ENCODE measurements at places on chromosomes 12 and 14. TPM values are rescaled to one million over a fixed set of nuclear protein-coding genes. Genes with fewer than 3 reads are reported as not detected.
A peak's percentile ranks its signal among the peaks of the same experiment; 100 is the strongest.

The PLD4 gene
- 0.11 TPM for total RNA-seq

- no peak for DNase-seq
These were observed 455.0 kb upstream of the TMEM132C start for GRCh38 chr12:127811988-127812387.

DNA sequence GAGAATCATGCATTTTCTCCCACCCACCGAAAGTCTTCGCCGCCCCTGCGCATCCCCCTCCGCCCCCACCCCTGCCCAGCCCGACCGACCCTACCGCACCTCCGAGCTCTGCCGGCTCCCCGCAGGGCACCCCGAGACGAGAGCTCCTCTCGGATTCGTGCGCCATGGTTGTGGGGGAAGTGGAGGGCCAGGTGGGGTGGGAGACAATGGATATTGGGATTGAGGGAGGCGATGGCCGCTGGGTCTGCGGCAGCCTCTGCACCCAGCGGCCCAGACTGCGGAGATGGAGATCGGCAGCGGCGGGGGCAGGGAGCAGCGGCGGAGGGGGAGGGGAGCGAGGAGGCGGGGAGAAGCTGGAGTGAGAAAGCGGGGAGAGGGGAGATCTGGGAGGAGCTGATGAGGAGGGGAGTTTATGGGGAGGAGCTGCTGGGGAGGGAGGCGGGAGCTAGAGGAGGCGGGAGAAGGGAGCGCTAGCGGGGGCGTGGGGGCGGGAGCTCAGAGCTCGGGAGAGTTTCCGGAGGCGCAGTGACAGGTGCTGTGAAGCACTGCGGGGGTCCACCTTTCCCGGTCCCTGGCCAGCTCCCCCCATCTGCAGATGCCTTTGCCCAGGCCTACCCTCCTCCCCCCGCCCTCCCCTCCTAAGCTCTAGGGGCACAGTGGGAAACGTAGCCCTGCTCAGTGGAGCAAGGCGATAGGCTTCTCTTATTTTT, at the start of gene SALL2:
TSS of gene SALL2 (minus strand) at position 385 of the 710 bp plus-strand sequence. CDS start at position 166, 219 bp downstream.
- peak; percentile 63 for DNase-seq

DNA sequence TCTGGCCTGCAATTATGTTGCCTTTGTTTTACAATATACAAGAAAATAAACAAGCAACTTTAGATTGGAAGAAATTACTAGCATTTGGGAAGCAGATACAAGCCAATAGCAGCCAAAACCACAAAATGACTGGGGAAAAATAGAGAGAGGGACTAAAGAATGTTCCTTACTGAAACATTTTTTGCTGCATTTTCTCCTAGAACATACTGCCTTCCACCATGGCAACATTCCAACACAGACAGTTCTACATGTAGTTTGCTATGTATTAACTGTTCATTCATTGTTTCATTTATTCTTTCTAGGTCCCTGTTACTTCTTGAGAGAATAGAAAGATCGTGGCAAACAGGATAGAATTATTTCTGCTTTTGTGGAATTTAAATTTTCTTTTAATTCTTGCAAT, 530.2 kb downstream of the RPS29 start:
- no peak for DNase-seq

GRCh38 chr14:74491956-74492775, 939 bp downstream of the NPC2 start:
- peak; percentile 45 for DNase-seq
